ENCODE measurements at places on chromosomes 3 and 15.

GRCh38 chr3:35659768-35660167 lies 20.4 kb downstream of the ARPP21 start:
- DNase-seq, result no peak

- no peak for DNase-seq
These were observed 253.8 kb downstream of the XXYLT1 start for GRCh38 chr3:195017151-195017550.

DNA sequence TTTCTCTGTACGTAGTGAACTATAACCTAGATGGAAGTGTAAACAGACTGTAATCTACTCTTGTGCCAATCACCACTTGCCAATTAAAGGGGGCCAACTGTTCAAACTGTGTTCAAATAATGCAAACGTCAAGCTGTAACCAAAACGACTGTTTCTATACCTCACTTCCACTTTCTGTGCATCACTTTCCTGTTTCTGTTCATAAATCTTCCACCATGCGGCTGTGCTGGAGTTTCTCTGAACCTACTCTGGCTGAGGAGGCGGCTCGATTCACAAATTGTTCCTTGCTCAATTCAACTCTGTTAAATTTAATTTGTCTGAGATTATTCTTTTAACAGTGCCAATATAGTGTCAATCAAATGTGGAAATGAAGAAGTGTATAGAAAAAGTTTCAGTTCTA lies 206.7 kb upstream of the TBC1D5 start:
- peak; percentile 41 for DNase-seq

- no peak for DNase-seq
These were observed 3.2 kb upstream of the RARRES1 start for GRCh38 chr3:158735296-158736033.

DNA sequence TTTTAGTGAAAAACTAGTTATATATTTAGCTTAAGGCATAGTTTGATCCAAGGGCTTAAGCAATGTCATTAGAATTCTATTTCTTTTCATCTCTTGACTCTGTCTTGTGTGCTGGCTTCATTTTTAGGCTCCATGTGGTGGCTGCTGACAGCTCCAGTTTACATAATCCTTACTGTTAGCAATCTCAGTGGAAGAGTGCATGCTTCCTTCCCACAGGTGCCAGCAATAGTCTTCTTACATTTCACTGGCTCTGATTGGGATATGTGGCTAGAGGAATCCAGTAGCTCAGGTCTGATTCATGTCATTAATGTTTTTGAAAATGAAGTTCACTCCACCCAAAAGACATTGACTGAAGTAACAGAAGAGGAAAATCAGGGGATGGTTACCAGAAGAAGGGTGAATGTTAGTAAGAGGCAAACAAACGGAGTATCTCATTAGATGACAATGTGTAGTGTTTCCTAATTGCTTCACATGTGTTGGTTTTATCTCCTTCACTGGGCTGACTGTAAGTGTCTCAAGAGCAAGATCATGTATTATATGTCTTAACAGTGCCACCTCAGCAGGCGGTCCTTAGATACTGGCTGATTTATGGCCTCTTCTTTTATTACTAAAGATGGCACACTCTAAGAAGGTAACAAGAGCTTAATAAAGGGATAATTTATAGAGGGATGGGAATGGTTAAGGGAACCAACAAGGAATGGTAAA lies 25.6 kb upstream of the TCF12 start:
- no peak for DNase-seq

GRCh38 chr3:105429034-105429762 lies 62.5 kb downstream of the ALCAM start:
- DNase-seq, result no peak

DNA sequence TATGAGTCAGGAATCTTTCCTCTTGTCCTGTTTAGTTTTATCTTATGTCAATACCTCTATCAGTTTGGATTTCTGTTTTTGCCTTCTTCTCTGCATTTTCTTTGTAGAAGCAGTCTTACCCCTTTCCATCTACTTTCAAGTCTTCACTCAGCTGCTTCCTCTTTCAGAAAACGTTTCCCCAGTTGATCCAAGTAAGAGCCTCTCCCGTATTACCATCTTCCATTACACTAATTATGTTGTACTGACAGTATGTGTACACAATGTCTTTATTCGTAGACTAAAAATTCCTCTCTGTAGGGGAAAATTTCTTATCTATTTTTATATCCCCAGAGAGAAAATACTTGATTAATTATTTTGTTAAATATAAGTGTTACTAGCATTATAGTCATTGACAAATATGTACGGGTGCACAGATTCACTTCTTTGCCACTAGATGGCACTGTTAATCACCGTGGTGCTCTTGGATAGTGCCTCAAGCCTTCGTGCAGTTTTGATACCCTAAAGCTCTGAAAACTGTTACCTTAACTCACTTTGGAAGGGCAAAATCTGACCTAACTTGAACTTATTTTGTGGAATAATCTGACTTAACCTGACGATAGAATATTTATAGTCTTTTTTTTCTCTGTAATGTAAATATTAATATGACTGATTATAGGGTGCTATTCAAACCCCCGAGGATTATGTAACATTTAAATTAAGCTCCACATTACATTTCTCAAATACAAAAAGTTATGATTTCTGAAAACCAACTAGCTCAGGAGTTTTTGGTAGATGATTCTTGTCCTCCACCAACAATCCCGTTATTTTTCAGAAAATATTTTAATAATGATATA lies 74.2 kb upstream of the POU1F1 start:
- no peak for DNase-seq

DNA sequence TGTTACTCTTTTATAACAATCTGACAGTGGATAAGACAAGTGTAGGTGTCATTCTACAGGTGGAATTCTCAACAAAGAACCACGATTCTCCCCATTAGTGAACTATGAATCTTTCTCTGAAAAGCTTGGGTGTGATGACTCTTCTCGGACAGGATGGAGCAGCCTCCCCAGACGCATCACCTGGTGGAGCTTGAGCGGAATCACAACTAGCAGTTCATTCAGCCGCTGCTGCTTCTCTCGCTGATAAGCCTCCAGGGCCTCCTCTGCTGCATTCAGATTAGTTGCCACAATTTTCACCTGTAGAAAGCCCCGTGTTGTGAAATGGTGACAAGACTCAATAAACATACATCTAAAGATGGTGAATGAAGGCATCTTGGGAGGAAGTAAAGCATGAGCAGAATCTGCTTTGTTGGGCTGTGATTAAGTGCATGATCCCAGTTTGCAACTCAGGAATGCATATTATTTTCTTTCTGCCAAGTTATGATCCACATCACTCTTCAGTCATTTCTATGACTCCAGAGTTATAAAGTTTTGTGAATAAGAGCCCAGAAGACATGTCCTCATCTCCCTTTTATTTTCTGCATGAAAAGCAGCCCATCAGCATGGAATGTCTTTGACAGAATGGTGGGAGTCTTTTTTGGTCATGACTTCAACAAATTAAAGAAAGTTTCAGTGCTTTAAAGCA lies 93.6 kb downstream of the BOC start:
- no peak for DNase-seq

- DNase-seq, result no peak
These were observed 55.2 kb downstream of the CMSS1 start for GRCh38 chr3:99872923-99873254.

DNA sequence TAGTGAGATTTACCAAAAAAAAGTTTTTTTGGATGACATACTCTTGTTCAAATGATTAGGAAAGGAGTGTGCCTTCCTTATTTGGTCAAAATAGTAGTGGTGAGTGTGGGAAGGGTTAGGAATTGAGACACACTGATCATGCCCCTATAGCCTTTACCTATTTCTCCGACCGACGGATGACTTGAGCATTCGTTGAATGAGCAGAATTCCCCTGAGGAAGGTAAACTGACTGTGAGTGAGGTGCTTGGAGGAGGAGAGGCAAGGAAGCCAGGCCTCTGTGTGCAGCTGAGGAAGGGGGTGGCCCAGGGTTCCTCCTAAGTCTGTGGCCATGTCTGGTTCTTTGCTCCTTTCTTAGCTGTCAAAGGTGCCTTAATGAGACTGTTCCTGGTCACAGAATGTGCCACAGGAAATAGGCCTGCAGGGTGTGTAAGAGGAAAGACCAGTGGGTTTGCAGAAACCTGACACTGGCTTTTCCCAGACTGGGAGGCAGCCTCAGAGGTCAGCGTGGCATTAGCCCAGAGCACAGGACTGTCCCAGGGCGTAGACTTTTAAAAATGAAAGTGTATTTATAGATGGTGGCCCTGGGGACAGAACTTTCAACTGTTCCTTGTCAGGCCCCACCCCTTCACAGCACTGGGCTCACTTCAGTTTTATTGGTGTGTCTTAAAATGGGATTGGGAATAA lies 307.7 kb upstream of the C2CD4B start:
- DNase-seq, result no peak

DNA sequence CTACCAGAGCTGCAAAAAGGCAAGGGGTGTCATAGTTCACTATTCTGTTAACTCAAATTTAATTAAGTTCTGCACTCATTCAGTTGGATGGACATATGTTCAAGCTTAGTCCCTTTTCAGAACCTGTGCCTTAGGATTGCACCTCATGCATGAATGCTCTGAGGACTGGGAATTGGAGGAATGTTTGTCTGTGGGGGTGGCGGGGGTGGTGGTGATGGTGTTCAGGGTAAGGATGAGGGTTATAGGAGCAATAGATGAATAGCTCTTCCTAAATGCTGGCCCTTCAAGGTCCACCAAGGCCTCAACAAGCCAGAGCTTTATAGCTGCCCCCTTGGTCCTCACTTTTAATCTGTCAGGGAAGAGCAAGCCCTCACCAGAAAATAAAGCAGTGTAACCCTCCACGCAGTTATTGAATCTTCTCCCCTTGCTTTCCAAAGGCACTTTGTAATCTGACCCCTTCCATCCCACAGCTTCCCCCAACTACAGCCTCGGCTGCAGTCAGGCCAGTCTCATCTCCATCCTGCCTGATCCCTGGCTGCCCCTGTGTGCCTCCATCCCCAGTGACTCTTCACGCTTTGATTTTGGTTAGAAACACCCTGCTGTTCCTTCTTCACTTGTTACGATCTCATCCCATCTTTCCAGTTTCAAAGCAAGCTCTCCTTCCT lies 221.6 kb upstream of the LMCD1 start:
- DNase-seq, result no peak

GRCh38 chr3:127747066-127747465 lies 74.3 kb downstream of the ABTB1 start:
- DNase-seq, result no peak

DNA sequence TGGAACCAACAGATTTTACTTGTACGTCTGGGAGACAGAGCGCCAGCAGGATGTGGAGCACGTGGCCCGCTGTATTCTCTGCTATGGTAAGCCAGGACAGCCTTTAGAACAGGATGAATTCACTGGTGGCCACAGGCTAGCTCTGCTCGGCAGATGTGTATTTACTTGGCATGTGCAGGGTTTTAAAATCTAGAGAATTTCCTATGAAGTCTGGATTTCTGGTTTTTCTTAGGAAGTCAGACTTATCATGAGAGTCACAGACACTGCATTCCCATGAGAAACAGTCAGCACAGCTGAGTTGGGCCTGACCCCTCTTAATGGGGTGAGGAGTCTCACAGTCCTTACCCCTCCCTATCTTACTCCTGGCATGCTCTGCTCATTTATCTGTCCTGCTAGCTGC lies 84.6 kb upstream of the COL6A5 start:
- DNase-seq, result no peak

DNA sequence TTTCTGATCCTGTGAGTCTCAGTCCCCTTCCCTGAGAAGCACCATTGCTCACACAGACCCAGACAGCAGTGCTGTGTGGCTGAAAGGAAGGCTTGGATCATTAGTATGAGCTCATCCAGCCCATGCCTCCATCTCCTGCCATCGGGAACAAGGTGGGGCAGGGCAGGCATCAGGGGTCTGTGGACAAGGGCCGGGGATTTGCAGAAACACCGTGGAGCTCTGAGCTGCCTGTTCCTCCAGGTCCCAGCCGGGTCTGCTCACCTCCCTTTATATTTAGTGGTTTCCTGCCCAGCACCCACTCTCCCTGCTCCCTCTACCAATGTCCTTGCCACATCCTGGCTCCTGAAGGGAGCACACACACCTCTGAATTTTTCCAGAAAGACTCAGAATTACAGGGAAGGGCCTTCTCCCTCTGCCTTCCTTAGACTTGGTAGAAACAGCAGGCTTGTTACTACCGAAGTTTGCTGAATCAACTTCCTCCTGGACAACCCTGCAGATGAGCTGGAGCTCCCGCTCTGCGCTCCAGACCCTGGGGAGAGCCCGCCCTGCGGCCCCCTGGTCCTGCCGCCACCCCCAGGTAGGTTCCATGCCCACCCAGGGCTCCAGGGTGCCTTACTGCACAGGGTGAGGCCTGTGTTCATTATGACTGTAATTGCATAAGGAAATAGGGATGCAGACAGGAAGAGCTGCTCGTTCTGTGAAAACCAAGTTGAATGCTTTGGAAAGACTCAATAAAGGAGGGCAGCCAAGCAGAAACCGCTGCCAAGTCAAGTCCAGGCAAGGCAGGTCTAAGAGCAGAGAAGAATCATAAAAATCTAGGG lies 128.1 kb downstream of the NSMCE3 start:
- DNase-seq, result no peak

All from bone marrow (tissue), 2 donors.